ENCODE measurements at places on chromosomes 5 and 9.

DNA sequence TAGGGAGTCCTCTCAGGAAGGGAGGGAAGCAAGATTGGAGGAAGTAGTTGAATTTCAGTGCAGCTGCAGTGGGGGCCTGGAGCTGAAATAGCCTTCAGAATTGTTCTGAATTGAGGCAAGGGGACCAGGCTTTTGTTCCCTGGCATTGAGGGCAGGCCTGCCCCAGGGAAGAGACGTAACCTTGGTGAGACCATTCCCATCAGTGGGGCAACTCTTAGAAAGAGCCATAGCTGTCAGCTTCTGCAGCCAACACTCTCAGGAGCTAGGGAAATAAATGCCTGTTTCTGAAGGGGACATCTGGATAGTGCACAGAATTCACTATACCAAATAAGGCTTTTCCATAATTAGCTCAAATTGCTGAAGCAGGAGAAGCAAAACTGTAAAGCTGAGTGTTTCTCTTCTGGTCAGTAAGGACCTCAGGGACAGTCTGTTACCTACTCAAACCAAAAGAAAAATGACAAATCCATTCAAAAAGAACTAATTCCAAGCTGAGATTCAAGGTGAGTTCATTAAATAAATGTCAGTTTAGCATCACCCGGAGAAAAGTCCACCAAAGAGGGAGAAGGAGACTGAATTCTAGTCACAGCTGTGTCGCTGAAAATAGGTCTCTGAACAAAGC lies 44.0 kb downstream of the LYRM7 start:
- no peak for DNase-seq

DNA sequence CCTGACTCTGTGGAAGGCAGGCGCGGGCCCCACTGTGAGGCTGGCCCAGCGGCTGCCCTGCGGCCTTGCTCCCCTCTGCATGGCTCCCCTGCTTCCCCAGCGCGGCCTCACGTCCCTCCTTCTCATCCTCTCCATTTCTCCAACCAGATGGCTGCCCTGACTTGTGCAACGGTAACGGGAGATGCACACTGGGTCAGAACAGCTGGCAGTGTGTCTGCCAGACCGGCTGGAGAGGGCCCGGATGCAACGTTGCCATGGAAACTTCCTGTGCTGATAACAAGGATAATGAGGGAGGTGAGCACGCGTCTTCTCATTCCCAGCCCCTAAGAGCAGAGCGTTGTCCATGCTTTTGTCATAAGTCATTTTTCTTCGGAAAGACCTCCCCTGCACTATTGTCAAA lies 129.0 kb upstream of the WWC1 start:
- no peak for DNase-seq

DNA sequence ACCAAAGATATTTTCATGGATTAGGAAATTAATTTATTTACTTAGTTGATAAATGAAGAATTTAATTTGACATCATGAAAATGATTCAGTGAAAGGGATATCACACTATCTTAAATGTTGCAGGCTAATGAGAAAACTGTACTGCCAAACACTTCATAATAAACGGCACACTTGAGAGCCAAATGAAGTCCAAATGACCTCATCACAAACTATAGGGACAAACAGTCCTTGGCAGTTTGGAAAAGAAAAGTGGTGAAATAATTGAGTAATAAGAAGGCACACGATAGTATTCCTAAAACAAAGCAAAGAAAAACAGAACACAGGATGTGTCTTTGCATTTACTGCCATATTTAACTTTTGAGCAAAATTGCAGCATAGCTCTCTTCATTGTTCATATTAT lies 116.9 kb upstream of the TLR4 start:
- no peak for DNase-seq

- no peak for DNase-seq
Observed at GRCh38 chr9:98087420-98088354, 31.2 kb downstream of the NANS start.

DNA sequence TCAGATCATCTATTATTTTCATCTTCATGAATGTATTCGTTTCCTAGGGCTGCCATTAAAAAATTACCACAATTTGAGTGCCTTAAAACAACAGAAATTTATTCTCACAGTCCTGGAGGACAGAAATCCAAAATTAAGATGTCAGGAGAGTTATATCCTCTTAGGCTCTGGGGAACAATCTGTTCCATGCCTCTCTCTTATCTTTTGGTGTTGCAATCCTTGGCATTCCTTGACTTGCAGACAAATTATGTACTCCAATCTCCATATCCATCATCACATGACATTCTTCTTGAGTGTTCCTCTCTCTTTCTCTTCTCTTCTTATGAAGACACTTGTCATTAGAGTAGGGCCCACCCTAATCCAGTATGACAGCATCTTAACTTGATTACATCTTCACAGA lies 339.4 kb downstream of the EFNA5 start:
- DNase-seq: no peak

DNA sequence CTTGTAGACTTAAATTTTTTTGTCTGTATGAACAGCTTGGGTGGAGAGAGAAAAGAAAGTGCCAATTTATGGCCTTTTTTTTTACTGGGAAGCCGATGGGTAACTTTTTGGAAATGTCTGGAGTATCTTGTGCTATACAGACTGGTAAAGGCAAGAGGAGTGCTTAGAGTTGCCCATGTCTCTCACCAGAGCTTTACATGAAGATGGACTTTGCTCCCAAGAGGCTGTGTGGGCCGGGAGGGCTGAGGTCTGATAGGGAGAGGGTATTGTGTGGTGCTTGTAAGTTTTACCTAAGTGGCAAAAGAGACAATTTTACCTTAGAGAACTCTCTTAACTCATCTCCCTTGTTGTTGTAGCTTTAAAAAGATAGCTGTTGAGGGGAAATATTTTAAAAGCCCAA lies 203.2 kb downstream of the SEMA6A start:
- DNase-seq: no peak

DNA sequence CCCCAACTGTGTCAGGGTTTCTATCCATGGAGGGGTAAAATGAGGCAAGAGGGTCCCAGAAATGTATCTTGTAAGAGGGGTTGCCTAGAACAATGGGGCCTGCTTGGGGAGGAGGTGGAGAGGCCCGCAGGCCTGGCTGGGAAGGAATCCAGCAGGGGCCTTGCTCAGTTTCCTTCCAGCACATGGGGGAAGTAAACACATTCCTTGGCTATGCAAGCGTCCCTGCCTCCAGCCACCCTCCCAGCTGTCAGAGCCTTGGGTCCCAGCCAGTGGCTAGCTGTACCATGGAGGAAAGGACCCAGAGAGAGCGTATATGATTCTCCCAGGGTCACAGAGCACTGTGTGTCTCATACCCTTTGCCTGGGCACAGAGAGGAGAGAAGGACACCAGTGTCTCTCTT lies 71.1 kb upstream of the IL17B start:
- no peak for DNase-seq

- DNase-seq: no peak
Observed at GRCh38 chr5:174773371-174773770, 49.0 kb downstream of the MSX2 start.

- DNase-seq: no peak
Observed at GRCh38 chr5:171906066-171906570, 100.3 kb downstream of the FBXW11 start.

GRCh38 chr9:3502560-3503398 lies 23.0 kb downstream of the RFX3 start:
- DNase-seq: no peak

- no peak for DNase-seq
Observed at GRCh38 chr5:17235731-17236330, 18.4 kb downstream of the BASP1 start.

DNA sequence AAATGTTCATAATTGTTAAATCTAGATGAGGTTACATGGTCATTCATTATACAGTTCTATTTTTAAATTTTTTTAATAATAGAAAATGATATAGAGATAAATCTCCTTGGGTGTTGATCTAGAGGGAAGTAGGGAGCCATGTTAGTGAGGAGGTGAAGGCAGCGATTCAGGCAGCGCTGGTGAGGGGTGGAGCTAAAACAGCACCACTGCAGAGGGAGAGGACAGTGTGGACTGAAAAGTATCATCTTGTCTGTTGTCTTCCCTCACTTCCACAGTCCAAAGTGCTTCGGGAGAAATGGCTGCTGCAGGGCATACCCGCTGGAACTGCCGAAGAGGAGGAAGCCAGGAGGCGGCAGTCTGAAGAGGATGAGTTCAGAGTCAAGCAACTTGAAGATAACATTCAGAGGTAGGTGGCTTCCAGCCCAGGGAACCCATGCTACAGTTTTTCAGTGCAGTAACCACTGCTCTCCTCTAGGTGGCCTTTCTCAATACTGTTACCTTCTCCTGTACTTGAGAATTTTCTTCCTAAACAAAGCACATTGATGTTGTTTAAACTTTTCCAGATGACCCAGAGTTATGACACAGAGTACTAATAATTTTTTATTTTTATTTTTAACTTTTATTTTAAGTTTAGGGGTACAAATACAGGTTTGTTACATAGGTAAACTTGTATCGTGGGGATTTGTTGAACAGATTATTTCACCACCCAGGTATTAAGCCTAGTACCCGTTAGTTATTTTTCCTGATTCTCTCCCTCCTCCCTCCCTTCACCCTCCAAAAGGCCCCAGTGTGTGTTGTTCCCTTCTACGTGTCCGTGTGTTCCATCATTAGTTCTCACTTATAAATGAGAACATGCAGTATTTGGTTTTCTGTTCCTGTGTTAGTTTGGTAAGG lies 100.5 kb downstream of the PALM2AKAP2 start:
- no peak for DNase-seq

DNA sequence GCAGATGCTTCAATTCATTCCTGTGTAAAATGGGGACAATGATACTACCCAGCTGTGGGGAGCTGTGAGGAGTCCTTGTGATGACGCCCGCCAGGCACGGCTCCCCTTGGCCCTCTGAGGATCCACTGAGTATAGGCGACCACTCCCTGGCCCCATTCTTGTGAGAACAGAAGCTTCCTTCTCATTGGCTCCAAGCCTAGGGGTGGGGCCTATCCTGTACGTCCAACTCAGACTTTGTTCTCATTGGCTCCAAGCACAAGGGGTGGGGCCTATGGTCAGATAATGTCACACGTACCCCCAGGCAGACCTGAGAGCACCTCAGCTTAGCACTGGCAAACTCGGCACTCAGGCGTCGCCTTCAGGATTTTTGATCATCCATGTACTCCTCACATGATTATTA lies 232.9 kb upstream of the MVB12B start:
- DNase-seq: no peak

GRCh38 chr9:1454616-1455347 lies 404.6 kb downstream of the DMRT2 start:
- no peak for DNase-seq

DNA sequence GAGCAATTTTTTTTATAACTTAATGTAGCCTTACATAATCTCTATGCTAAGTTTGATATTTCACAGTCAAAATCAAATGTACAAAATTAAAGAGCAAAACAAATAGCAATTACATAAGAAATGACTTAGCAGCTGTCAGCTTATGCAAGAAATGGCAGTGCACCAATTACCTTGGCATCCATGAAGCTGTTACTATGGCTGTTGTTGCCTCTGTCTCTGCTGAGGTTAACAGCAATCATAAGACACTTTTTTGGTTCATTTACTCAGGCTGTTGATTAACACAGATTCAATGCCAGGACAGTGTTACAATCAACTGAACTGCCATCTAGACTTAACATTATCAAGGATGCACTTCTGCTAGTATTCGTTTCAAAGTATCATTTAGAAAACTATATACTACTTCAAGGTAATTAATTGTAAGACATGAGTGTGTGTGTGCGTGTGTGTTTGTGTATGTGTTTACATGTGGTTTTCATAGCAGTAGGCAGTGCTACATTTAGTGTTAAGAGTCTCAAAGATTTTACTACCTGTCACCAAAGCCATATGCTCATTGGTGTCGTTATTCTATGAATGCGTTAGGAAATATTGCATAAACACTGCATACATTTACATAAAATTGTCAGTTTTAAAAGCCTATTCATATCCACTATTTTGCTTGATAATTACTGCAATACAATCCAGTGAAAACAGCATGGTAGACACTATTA lies 1084.2 kb upstream of the COX7C start:
- DNase-seq: no peak

DNA sequence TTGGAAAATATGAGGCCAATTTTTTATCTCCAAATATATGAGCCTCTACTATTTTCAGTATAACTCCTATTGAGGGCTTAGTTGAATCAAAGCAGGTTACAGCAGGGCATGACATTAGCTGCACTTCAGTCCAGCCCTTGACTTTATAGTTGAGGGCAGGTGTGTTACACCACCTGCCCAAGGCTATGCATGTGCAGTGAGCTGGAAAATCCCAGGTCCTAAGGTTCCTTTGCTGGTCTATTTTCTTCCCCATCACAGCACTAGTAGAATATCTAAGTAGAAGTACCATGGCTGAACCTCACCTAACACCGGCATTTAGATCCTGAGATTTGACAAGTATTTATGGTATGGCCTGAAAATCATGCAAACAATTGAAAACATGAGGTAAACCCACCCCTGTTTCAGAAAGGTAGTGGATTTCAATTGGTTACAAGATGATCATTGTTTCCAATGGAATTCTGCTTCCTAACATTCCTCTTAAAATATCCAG lies 201.1 kb downstream of the SEMA5A start:
- DNase-seq: no peak

DNA sequence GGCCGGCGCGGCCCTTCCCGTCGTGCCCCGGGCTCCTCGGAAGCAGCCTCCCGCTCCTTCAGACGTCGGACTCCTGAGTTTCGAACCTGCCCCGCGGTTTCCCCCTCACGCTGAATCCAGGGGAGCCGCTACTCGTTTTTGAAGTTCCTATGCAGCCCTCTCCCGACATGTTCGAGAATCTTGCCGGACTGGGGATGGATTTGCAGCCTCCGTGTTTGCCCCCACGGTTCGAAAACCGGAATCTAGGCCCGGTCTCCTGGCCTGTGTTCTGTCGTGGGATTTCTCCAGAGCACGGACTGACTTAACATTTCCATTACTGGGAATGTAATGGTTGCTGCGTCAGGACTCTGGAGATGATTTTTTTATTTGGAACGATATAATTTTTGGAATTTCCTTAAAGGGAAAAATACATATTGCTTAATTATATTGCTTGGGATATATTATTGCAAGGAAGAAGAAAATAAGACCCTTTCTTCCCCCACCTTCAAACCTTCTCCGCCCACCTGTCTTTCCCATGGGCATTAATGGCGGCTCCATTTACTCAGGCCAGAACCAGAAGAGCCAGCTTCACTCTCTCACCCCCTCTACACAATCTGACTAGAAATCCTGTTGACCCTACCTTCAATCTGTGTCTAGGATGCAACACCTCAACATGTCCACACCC lies 8.5 kb upstream of the MGAT1 start:
- no peak for DNase-seq

All from activated CD4-positive, alpha-beta T cell treated with anti-CD3 and anti-CD28 coated beads, Interleukin-2, amount 50 U/mL, for 1 hour (primary cell).